ENCODE measurements at places on chromosomes 3 and 15.
A peak's percentile ranks its signal among the peaks of the same experiment; 100 is the strongest.

DNA sequence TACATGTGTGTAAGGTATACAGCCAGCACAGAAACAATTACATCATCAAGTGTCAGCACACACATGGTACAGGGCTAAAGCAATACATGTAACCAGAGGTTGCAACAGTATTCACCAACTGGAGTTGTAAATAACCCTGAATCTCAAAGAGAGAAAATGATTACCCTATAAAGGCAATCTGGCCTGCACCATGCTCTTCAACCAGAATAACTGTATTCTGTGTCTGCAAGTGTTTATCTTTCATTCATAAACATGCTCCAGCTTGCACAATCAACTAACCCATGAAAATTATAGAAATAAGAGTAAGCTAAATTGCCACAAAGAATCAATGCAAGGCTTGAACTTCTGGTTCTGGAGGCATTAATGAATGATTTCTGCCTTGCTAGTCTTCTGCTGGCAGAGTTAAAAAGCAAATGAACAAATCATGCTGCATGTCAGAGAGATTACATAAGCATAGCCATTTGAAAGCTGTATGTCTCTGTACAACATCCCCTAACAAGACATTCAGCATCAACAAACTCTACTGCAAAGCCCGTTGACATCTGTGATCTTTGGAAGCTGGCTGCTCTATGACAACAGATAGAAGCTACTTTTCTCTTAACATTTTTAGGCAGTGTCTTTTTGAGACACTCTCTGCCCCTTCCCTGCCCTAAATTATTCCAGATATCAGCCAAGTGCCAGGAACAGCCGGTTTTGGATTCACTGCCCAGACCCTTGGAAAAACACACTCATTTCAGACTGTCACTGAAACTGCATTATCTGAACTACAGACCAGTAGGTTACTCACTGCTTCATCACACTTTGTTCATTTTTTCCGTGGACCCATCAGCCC is 871.0 kb downstream of the OTOL1 start:
- DNase-seq = no peak

DNA sequence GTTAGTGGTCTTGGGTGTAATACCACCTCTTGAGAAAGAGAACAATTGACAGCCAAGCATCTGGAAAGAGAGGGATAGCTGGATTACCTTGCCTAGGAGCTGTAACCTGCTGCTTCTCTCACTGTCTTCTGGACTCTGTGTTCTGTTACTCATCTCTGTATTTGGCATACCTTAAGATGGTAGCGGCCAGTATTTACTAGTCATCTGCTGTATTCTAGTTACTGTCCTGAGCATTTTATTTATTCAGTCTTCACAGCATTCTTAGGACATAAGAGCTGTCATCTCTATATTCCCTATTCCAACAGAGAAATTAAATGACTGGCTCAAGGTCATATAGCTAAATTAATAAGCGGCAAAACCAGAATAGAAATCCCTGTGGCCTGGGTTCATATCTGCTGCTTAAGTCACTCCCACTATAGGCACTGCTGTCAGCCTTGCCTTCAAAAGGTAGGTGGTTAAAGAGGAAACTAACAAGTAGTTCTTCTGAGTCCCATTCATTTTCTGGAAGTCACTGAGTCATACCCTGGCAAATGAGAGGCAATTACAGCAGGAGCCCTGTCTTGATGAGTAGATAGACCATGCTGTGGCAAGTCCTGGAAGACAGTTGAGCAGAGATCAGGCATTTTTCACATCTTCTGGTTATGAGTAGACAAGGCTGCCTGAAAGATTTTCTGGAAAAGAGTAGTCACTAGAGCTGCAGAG is 68.2 kb downstream of the RAB7A start:
- DNase-seq = no peak

GRCh38 chr3:177249203-177249602 is 51.9 kb upstream of the TBL1XR1 start:
- DNase-seq = no peak

DNA sequence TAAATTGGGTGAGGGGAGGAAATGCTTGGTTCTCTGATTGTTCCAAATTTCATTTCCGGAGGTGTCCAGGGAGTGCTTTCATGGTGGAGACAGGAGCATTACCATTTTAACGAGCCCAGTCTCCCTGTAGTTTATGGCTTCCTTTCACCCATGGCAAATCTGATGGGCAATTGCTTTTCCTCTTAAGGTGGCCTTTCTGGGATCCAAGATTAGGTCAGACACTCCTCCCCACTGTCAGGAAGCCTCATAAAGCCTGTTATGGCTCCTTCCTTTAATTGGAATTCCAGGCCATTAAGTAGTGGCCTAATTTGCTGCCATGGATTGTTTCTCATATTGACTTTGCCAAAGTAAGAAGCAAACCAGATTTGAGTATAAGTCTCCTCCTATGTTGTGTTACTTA is 157.8 kb downstream of the PDCD6IP start:
- no peak for DNase-seq

- no peak for DNase-seq
These were observed 698.8 kb downstream of the MECOM start for GRCh38 chr3:168964736-168965135.

GRCh38 chr15:40770147-40770721 is 454 bp downstream of the C15orf62 start:
- no peak for DNase-seq

DNA sequence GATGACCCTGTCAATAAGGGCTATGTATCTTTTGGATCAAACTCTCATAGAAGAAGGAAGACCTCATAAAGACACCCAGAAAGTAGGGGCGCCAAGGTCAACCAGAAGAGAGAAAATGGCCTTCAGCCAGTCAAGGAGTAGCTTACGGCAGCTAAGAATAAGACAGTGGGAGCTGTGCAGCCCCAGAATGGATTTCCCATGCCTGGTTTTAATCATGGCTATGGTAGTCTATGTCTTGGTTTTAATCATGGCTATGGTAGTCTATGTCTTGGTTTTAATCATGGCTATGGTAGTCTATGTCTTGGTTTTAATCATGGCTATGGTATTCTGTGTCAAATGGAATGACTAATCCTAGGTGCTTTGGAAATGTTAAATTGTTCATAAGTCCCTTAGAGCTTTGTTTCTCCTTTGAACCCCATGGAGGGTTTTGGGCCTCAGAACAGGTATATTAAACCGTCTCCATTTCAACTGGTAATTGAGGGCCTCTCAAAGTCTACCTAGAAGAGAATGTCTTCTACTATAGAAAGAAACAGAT is 742.0 kb upstream of the CFAP20DC start:
- DNase-seq = no peak

GRCh38 chr3:11917051-11917450 is 70.4 kb upstream of the TAMM41 start:
- no peak for DNase-seq

- DNase-seq = no peak
These were observed 16.4 kb downstream of the EFCC1 start for GRCh38 chr3:129017484-129017899.

DNA sequence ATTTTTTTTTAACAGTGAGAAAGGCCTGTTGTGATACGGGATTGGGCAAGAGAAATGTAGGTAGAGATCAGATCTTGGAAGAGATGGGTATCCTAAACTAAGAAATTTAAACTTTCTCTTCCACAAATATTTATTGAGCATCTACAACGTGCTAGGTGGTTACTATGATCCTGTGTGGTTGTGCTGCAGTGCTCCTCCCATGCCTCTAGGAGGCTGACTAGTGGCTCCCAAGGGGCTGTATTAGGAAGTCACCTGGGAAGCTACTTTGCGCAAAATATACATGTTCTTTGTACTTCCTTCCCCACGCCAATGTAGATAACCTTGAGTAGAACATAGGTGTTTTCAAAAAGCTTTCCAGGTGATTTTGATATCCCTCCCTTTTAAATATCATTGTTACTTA is 27.2 kb downstream of the USP3 start:
- DNase-seq = no peak

- no peak for DNase-seq
These were observed 408.2 kb upstream of the CBLB start for GRCh38 chr3:106276755-106277612.

- peak; percentile 72 for DNase-seq
These were observed 244.5 kb downstream of the RBMS3 start for GRCh38 chr3:29525254-29525881.

DNA sequence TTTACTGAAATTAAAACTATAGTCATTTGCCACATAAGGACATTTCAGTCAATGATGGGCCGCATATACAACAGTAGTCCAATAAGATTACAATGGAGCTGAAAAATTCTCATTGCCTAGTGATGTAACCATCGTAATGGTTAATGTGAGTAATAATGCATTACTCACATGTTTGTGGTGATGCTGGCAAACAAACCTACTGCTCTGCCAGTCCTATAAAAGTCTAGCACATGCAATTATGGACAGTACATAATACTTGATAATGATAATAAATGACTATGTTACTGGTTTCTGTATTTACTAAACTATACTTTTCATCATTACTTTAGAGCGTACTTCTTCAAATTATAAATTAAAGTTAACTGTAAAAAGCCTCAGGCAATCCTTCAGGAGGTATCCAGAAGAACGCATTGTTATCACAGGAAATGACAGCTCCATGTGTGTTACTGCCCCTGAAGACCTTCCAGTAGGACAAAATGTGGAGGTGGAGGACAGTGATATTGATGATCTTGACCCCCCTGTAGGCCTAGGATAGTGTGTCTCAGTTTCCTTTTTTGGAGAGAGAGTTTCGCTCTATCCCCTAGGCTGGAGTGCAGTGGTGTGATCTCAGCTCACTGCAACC is 102.7 kb downstream of the ATP1B3 start:
- no peak for DNase-seq
